Cortex of kidney (tissue), 1 donor: ENCODE measurements at places on chromosomes 12 and 14.

GRCh38 chr12:54562750-54563356 is 13.5 kb downstream of the PDE1B start:
- no peak for DNase-seq

DNA sequence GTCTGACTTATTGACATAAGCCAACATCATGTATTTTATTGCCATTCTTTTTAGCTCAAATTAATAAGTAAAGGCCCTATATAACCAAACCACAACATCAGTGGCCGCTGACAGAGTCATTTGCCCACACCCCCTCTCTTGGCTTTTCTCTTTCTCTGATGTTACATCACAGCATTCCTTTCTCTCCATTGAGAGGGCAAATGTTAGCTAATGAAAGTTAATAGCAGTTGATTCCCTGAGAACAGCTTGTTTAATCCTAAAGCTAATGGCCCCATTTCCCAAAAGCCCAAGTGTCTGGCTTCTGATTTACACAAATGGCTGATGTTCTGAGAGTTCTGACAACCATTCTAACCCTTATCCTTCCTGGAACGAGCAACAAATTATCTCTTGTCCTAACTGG is 308.8 kb downstream of the SNAPC1 start:
- no peak for DNase-seq

DNA sequence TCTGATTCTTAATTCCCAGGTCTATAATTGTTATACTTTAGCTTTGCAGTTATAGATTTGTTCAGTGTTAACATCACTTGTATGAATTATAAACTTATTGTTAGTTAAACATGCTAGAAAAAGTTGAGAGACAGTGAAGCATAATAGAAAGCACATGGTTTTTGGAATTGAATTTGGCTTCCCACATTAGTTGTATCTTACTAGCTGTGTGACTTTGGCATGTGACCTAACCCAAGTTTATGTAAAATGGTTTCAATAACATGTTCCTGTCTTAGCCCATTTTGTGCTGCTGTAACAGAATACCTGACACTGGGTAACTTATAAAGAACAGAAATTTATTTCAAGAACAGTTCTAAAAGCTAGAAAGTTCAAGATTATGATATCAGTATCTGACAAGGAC is 146.3 kb downstream of the PDE3A start:
- no peak for DNase-seq

DNA sequence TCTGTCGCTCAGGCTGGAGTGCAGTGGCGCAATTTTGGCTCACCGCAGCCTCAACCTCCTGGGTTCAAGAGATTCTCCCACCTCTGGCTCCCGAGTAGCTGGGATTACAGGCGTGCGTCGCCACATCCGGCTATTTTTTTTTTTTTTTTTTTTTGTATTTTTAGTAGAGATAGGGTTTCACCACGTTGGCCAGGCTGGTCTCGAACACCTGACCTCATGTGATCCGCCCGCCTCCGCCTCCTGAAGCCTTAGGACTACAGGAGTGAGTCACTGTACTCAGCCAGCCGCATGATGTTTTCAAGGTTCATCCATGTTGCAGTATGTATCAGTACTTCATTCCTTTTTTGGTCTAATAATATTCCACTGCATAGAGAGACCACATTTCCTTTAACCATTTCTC is 2.4 kb upstream of the RNF34 start:
- no peak for DNase-seq

DNA sequence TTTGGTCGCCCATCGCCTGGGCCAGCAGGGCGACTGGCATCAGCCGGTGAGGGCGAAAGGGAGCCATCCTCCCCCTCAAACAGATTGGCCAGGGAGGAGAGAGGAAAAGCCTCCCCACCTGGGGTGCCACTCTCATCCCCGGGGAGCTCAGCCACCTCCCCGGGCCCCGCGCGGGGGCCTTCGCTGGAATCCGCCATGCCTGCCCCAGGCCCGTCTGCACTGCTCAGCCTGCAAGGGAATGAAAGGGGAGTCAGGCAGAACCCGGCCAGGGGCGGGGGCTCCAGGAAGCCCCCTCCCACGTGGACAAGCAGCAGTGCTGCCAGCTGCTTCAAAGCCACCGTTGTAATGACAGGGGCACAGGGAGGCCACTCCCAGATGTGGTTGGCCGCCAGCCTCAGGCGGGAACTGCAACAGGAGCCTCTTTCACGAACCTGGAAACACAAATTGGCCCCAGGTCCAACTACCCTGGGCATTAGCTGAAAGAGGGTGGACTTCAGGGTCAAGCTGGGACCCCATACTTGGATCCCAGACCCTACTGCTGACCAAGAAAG is 18.5 kb downstream of the TRPV4 start:
- DNase-seq = no peak

- DNase-seq = no peak
Observed at GRCh38 chr12:98418357-98419075, 96.9 kb upstream of the TMPO start.

DNA sequence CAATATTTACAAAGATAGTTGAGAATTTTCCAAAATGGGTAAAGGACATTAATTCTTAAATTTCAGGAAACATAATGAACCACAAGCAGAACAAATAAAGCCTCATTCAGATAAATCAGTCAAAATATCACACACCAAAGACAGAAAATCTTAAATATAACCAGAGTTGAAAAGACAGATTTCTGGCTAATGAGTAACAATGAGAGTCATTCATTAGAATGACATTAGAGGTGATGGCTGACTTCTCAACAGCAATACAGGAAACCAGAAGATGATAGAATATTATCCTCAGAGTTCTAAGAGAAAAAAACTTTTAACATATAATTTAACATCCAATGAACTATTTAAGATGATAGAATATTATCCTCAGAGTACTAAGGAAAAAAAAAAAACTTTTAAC is 124.2 kb downstream of the DENND5B start:
- DNase-seq = no peak

- no peak for DNase-seq
Observed at GRCh38 chr12:110253176-110253575, 27.9 kb upstream of the ATP2A2 start.

GRCh38 chr12:2413999-2414792 is 361.4 kb downstream of the CACNA1C start:
- DNase-seq = no peak

GRCh38 chr12:53844994-53845844 is 93.4 kb upstream of the HOXC13 start:
- DNase-seq = no peak

GRCh38 chr14:104350463-104351185 is 212.2 kb downstream of the KIF26A start:
- no peak for DNase-seq

- DNase-seq = peak; percentile 66
Observed at GRCh38 chr12:12356896-12357718, at the start of gene BORCS5. BORCS5 (plus strand) TSS chr12:12357078; CDS start chr12:12357452, 374 bp downstream.

- DNase-seq = no peak
Observed at GRCh38 chr12:86774841-86775388, 518.7 kb upstream of the MGAT4C start.

- DNase-seq = no peak
Observed at GRCh38 chr12:82964446-82964845, 277.7 kb downstream of the TMTC2 start.

DNA sequence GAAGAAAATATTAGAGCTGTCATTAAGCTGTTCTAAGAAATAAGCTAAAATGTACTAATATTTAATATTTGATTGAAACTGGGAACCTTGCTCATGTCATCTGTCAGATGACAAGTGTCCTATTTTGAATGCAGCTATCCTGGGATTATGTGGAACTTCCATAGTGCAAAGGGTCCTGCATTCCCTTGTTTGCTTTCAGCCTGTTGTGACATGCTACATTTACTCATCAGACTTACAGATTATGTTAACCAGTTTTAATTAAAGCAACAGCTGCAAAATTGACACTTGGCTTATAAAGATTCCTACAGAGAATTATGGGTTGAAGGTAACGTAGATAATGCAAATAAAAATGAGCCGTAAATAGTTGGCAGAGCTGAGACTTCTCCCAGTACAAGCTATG is 458.4 kb upstream of the RGS6 start:
- no peak for DNase-seq

DNA sequence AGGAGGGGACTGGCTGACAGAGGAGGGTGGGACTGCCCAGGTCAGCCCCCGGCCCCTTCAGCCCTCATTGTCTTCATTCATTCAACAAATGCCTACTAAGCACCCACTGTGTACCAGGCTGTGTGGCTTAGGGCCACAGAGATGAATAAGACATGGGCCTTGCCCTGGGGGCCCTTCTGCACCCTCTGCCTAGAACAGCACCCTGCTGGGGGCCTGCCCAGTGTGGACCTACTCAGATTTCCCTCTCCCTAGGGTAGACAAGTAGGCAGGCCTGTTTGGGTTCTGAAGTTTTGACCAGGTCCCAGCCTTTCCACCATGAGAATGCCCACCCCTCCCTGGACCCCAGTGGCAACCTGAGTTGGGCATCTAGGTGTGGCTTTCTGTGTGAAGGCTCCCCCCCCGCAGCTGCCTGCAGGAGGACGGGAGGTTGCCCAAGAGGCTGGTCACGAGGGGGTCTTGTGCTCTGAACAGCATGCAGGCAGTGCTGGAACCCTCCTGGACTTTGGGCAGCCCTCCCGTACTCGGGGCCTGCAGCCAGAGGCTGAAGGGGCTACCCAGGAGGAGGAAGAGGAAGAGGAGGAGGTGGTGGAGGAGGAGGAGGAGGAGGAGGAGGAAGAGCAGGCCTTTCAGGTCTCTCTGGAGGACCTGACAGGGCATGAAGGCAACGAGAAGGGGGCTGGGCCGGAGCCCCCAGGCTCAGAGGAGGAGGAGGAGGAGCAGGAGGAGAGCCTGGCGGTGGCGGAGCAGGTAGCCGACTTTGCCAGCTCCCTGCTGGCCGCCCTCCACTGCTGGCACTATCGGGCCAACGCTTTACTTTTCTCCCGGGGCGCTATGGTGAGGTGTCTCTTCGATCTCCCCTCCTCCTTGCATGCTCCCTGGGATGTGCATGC is 33.4 kb downstream of the PLEKHG3 start:
- no peak for DNase-seq

DNA sequence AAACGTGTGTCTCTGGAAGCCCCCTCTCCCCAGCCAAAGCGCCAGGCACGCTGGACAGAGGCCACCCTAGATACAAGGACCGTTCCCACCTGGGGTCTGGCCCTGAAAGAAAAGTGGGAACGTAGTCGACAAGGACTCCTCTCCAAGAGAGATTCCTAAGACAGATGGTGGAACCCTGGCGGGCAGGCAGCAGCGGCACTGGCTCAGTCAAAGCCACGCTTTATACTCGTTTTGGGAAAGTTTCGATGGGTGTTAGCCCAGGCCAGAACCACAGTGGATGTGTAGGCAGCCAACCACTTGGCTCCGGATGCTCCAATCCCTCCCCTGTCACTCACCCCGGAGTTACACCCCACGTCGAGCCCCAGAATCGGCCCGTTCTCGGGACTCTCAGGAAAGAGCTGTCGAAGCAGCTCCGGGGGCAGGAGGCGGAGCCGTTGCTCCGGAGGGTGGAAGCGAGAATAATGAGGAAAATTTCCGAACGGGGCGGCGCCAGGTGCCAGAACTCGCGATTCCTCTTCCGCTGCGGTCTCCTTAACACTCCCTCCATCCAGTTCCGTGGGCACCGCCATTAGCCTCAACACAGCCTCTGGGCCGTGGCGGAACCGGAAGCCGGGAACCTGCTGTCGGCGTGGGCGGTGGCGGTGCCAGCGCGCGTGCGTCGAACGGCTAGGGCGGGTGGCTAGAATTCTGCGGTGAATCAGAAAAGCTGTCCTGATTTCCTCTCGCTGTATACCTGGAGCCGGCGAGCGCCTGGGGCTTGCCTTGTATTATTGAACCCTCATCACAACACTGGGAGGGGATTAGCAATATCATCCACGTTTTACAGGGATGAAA is at the start of gene BCDIN3D:
TSS of gene BCDIN3D (minus strand) at position 588 of the 834 bp plus-strand sequence. CDS start at position 569, 19 bp downstream.
- DNase-seq = peak; percentile 58

DNA sequence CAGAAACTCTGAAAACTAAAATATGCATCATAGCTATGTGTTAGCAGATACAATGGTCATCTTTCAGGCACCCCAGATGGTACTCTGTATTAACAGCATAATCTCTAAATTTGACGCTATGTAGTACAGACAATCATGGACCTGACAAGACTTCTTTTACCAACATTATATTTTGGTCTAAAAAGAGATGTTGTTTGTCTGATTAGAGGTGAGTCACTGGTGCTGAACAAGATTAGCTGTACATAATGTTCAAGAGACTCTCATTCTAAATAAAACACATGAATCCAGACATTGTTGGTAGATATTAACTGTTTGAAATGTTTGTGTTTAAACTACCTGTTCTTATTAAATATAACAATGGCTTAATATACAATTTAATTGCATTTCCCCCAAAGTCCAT is 146.4 kb upstream of the LMNTD1 start:
- DNase-seq = no peak

DNA sequence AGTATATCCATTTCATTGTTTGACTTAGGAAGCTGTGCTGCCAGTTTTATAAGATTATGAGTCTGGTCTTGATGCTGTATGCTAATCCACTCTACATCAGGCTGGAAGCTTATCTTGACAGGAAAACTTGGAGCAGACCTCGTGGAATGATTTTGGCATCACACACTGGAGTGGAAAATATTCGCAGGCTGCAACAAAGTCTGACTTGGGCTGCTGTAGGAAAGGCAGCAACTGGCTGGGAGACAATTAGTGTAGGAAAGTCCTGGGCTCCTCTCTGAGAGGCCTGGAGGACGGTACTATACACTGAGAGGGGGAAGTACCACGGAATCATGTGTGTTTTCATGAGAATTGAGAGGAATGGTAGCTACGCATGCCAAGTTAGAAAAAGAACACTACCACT is 383.7 kb downstream of the ETNK1 start:
- DNase-seq = no peak

DNA sequence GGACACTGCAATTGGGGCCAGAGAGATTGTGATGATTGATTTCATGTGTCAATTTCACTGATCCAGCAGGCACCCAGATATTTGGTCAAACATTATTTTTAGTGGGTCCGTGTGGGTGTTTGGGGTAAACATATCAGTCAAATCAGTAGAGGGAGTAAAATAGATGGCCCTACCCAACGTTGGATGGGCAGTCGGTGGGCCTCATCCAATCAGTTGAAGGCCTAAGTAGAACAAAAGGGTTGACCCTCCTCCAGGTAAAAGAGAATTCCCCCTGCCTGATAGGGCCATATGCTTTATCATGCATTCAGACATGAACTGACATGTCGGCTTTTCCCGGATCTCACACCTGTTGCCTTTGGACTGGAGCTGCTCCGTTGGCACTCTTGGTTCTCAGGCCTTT is 195.1 kb upstream of the CAND1 start:
- DNase-seq = no peak

DNA sequence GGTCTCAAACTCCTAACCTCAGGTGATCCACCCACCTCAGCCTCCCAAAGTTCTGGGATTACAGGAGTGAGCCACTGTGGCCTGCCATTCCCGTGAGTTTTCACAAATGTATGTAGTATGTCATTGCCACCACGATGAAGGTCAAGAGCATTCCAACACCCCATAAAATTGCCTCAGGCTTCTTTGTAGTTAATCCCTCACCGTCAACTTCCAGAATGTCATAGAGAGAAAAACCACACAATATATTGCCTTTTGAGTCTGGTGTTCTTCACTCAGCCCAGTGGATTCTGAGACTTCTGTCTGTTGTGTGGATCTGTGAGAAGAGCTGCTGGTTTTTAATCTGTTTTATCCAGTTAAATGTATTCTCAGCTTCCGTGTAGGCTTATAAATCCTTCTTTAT is 12.6 kb upstream of the CFAP251 start:
- no peak for DNase-seq

- DNase-seq = no peak
Observed at GRCh38 chr14:57574617-57575288, 81.1 kb upstream of the CCDC198 start.

- no peak for DNase-seq
Observed at GRCh38 chr14:94356379-94357056, 31.9 kb downstream of the SERPINA1 start.
